ENCODE measurements at places on chromosomes 6 and 20.
A peak's percentile ranks its signal among the peaks of the same experiment; 100 is the strongest.

DNA sequence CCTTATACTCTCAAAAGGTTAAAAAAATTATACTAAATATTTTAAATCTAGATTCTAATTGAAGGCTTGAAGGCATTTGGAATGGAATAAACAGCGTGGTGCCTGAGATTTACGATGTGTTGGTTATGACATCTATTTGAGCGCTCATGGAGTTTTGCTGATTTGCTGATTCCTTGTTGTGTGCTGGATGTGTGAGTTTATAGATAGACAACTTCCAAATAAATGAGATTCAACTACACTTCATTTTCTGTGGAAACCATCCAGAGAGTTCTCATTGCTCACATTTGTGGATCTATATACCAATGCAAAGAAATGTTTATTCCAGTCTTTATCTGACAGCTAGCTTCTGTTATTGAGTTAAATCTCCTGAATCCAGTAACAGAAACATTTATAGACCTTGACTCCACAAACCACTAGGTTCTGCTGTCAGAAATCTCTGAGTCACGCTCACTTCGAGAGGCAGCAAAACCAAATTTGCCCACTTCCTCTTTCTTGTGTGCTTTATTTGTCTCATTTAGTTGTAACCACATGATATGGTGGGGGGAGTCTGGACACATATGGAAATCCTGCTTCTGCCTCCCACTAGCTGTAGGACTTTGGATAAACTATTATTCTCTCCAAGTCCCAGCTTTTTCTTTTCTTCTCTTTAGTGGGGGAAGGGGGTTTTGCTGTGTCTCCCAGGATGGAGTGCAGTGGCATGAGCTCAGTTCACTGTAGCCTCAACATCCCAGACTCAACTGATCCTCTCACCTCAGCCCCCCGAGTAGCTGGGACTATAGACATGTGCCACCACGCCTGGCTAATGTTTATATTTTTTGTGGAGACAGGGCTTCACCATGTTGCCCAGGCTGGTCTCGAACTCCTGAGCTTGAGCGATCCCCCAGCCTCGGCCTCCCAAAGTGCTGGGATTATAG is 54.5 kb downstream of the IPCEF1 start:
- DNase-seq, result peak; percentile 41

GRCh38 chr6:110944681-110945151 is 13.8 kb upstream of the GTF3C6 start:
- DNase-seq, result peak; percentile 48

DNA sequence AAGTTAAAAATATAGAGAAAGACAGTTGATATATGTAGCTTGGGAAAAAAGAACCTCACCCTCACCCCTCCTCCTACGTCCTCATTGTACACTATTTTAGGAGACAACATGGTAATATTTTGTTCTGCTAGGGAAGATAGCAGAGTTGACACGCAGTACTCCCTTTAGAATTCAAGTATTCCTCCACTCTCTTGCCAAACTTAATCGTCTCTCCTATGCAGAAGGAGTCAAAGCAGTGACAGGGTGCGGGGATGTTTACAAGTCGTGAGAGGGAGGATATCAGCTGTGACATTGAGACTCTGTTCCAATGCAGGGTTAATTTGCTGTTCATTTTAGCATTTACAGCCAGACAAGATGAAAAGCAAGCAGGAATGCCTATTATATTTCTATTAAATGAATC is 97.5 kb downstream of the SOBP start:
- DNase-seq, result no peak

GRCh38 chr6:1778686-1779235 is 169.0 kb downstream of the FOXC1 start:
- no peak for DNase-seq

DNA sequence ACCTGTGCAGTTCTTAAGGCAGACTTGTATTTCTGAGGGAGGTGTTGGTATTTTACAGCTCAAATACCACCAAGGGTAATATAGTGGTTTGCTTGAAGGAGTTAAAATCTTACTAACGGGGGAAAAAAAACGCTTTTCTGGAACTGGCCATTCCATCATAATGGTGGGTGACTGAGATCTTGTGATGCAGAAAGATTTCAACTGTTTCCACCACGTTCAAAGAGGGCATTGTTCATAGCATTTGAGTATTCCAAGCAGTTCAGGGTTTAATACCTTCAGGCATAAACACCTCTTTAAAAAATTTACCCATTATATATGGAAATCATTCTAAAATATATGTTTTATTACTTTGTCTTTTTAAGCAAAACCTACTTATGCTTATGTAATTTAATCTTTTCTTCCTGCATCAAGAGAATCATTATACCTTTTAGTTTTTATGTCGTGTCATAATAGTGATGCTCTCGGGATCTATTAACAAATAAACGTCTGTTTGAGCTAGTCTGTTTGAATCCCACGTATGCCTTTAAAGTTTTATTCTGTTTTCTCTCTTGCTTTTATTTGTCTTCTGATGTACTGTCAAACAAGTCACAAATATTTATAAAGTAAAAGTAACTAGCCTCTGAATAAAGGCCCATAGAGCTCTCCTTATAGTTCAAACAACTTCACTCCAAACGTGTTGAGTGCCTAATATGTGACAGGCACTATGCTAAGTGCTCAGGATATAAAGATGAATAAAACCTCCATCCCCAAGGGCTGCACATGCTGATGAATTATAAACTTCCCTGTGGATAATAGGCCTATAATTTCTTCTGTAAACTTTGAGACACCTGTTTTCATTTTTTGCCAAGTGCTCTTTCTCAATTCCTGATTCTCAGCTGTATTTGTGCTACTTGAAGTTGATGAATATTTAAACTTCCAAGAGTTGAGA is 298.8 kb upstream of the FERMT1 start:
- no peak for DNase-seq

- DNase-seq, result no peak
Measured at GRCh38 chr6:170067923-170068360, 222.9 kb downstream of the DLL1 start.

DNA sequence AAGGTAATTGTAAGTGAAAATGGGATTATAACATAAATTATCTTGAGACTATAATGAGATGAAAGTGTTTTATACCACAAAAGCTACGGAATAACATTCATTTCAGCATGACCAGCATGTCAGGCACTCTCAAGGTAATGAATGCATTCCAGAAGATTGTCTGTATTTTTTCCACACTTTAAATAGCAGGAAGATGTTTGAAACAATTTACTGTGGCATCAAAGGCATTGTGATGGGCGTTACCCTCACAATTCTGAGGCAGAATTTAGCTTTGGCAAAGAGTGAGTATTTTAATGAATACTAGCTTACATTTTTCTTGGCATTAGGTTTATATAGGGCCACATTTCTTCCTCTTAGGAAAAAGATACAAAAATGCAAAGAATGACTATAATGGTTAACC is 627.2 kb downstream of the BCKDHB start:
- no peak for DNase-seq

DNA sequence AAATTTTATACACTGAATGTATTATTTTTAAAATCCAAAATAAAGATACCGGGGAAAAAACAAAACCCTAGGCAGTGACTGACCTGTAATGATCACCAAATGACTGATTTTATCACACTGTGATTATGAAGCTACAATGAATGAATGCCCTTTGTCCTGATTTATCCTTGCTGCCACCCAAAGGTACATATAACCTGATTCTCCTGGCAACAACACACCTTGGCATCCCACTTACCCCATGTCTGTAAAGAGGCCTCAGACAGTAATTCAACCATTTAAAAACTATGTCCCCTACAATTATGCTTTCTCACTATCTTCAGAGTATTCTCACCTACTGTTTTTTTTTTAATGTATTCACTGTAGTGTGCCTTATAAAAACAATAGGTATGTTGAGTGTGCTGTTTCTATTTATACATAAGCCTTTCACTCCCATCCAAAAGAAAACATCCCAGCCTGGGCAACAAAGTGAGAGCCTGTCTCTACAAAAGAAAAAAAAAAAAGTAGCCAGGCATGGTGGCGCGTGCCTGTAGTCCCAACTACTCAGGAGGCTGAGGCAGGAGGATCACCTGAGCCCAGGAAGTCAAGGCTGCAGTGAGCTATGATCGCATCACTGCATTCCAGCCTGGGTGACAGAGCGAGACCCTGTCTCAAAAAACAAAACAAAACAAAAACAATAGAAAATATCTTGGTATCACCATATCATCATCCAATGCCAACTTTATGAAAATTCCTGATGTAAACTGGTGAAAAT is 21.7 kb downstream of the B4GALT5 start:
- DNase-seq, result no peak

DNA sequence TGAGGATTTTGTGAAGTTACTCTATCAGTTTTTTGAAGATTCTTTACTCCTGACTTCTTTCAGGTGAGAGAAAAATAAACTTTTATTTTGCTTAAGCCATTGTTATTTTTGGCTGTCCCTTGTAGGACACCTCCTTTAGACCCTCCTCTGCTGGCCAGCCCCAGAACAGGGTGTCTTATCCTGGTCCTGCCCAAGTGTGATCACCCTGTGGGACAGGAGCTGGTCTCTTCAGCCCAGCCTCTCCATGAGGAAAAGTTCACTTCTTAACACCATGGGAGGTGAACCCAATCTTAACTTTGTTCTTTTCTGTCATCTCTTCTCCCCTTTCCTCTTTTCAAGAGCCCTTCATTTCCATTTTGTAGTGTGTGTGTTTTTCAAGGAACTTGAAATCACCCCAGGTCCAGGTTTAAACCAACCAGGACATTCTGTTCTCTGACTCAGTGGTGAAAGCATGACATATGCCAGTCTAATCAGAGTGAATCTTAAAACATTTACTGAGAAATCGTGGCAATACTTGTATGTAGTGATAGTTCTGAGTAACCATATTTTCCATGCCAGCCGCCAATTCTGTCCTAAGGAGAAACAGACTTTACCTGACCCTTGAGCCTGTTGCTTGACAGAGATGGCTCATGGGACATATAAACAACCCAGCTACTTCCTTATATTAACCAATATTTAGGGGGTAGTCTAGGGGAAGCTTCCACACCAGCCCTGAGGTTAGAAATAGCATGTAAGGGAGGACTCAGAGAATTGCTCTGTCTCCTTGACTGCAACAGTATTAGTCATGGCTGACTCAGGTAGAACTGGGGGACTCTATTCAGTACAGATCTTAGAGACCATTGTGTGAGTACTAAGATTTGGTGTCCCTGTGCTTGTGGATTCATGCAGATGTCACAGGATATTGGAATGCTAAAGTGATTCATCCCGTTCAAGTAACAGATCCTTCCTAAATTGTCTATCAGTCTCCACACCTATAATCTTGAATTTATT is 48.8 kb downstream of the FLRT3 start:
- no peak for DNase-seq

- peak; percentile 32 for DNase-seq
Measured at GRCh38 chr6:16205377-16206144, 32.8 kb upstream of the GMPR start.

GRCh38 chr6:13709689-13710551 is 1.7 kb downstream of the RANBP9 start:
- peak; percentile 16 for DNase-seq

GRCh38 chr6:2920671-2921112 is 17.6 kb upstream of the SERPINB9 start:
- DNase-seq, result no peak

DNA sequence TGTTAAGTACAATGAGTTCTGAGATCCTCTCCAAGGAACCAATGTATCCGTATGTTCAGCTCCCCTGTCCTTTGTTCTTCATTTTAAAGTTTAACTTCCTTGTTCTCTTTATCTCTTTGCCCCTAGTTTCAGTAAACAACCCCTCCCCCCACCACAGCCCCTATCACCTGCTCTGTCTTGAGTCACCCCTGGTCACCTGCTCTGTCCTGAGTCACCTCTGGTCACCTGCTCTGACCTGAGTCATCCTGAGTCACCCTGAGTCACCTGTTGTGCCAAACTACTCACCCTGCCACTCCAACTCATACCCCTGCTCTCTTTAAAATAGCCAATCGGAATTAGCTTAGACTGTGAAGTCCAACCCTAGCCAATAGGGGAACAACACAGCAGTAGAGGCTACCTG is 288.7 kb upstream of the CDYL start:
- DNase-seq, result no peak

- DNase-seq, result no peak
Measured at GRCh38 chr6:113971741-113972140, 793 bp upstream of the HDAC2 start.

- no peak for DNase-seq
Measured at GRCh38 chr20:57509665-57510237, 15.2 kb downstream of the CTCFL start.

DNA sequence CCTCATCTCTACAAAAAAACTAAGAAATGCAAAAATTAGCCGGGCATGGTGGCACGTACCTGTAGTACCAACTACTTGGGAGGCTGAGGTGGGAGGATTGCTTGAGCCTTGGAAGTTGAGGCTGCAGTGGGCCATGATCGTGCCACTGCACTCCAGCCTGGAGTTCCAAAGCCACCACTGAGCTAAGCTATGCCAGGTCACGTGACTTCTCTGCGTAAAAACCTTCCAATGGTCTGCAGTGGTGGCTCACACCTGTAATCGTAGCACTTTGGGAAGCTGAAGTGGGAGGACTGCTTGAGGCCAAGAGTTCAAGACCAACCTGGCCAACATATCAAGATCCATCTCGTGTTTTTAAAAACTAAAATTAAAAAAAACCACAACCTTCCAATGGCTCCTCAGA is 1.7 kb downstream of the SF3B5 start:
- DNase-seq, result no peak

DNA sequence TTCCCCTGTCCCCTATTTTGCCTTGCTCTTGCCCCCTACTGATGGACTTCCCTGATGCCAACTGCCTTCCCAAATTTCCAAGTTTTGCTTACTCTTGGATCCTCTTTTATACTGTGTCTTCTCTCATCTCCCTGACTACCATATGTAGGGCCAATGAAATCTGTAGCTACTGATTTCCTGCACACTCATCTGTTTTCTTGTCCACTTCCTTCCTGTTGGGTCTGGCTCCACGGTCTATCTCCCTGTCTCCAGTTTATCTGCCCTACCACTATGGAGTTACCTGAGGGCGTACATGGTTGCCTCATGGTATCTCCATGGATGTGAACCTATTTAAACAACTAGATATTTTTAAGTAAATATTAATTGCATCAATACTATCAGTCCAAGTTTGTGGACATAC is 140.3 kb upstream of the MCHR2 start:
- no peak for DNase-seq

- DNase-seq, result no peak
Measured at GRCh38 chr6:149046164-149046821, 271.2 kb upstream of the TAB2 start.

DNA sequence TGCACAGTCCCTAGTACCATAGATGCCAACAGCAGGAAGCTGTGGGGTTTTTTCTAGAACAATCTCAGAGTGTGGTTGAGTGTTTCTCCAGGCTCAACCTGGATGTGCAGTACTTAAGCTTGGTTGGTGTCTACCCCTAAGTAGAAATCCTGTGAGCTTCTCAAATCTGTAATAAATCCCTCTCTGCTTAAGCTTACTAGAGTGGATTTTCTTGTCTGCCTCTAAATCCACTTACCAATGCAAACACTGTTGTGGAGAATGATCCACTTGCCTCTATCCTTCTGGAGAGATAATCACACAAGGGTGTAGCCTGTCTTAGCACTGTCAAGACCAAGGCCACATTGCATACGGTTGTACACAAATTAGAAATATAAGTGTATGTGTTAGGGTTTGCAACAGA is 43.3 kb upstream of the CLIC5 start:
- no peak for DNase-seq
